Uterus (tissue), 4 donors: ENCODE measurements at places on chromosomes 4 and X.

DNA sequence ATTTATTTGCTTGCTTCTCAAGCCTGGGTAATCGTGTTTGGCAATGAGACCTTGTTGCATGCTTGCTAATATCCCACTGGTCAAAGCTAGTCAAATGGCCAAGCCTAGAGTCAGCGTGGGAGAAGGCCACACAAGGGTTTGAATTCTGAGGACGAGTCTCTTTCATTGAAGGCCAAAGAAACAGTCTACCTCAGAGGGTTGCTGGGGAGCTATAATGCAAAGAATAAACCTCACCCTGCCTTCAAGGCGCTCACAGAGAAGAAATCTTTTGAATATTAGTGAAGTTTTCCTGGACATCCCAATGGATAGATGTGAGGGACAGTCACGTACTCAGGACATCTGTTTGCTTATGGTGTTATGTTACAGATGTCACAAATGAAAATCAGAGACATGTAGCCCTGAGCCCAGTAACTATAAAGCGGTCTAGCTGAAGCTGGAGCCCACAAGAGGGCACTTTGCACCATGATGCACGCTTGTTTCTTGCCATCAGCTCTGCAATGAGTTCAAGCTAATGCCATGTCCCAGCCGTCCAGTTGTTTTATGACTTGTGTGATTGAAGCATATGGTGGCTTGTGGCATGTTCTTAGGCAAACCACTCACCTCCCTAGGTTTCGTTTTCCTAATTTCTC lies 1.1 kb upstream of the TLR3 start:
- peak; percentile 63 for DNase-seq

GRCh38 chrX:31178064-31178768 lies 106.4 kb upstream of the FTHL17 start:
- no peak for DNase-seq

- DNase-seq: peak; percentile 77
These were observed at the start of gene GRPR for GRCh38 chrX:16123222-16123786. GRPR (plus strand) TSS chrX:16123565; CDS start chrX:16123954, 389 bp downstream.

DNA sequence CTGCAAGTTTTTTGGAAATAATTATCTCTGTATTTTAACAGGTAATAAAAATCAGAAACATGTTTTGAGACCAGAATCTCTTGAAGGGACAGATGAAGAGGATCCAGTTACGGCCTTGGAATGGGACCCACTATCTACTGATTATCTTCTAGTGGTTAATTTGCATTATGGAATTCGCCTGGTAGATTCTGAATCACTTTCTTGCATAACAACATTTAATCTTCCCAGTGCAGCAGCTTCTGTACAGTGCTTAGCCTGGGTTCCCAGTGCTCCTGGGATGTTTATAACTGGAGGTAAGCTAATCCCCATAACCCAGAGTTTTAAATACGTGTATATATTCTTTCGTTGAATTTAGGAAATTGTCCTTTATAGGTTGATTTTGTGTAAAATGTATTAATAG lies 59.4 kb downstream of the WDR17 start:
- no peak for DNase-seq

- DNase-seq: no peak
These were observed 194.9 kb upstream of the PSAPL1 start for GRCh38 chr4:7629501-7630254.
